ENCODE measurements at places on chromosomes 3 and 15. TPM values are rescaled to one million over a fixed set of nuclear protein-coding genes. Genes with fewer than 3 reads are reported as not detected.

GRCh38 chr3:53122933-53123305 lies 7.3 kb downstream of the RFT1 start:
- DNase-seq, result no peak

DNA sequence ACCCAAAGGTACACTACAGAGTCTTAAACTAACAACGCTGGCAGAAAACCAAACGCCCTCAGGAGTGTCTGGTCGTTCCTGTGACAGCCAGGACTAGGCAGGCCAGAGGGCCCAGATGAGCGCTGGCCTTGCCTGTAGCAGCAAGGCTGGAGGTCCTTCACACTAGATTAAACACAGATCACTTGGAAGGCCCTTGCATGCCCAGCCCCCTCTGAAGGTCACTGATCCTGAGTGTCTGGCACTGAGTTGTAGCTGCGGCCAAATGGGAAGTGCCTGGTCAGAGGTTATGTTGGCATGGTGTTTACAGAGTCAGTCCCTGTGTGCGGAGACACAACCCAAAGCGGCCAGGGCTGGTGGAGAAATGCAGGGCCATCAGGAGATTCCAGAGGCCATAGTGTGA lies 58.9 kb downstream of the ZNF621 start:
- no peak for DNase-seq

DNA sequence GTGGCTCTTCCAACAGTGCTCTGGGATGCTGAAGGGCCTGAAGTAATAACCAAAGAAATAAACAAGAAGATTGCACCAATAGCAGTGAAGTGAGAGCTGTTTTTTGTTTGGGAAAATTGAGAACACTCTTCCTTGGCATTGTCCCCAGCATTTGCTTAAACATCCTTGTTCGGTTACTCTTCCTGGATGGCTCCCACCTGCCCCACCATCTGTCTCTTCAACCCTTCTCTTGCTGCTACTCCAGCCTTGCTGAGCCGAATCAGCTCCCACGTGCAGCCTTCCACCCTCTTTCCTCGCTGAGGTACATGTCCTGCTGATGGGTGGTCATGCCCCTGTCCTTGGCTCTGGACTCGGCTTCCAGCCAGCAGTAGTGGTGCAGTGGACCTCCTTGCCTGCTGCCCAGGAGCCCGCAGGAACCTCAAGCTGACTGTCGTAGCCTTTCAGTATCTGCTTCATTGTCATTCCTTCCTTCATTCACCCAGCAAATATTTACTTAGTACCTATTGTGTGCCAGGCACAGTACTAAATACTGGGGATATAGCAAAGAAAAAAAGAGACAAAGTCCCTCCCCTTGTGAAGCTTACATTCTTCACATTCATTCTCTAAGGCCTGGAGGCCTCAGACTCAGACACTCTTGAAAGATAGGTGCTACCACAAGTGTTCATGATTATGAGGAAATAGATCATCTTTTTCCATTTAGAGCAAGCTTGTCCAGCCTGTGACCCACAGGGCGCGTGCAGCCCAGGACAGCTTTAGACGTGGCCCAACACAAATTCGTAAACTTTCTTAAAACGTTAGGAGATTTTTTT lies 17.1 kb upstream of the VILL start:
- DNase-seq, result no peak

- DNase-seq, result no peak
These were observed at the start of gene CLDN18 for GRCh38 chr3:138009476-138010272. Gene CLDN18, plus strand, starts transcription at chr3:138010165. Its CDS starts 61 bp downstream, at chr3:138010226.

The DHFR2 gene
- 3.9 TPM for polyA plus RNA-seq

GRCh38 chr3:109963831-109964230 lies 626.5 kb upstream of the DPPA4 start:
- DNase-seq, result no peak

DNA sequence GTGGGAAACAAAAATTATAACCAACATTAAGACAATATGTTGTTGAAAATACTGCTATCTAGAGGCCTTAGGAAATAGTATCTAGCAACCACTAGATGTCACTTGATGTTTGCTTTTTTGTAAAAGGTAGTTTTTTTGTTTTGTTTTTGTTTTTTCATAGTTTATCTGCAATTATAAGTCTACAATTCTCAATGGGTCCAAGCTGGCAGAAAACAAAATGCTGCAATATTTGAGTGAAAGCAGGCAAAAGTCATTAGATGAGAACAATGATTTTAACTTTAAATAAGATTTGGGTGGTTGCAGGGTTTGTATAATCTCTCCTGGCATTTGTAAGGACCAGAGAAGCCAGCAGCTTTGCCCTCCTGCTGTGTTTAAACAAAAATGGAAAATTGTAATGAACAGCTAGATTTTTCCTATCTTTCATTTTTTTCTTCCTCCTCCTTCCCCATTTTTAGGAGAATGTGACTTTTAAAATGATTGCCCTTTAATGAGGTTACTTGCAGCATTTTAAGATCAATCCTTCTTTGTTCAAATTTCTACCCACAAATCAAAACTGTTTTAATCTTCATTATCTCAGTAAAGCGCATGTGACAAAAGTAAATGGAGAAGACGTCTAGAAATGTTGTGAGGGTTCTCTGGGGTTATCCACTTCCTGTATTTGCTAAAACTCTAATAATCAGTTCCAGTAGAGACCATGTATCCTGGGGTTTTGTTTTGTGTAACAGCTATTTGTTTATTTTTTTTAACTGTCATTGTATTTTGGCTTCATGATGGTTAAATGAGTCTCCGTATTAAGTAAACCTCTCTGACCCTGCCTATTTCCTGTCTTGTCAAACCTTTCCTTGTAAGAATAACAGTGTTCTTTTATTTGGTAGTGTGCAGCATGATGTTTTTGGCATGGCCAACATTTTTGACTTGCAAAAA lies 27.3 kb downstream of the DUT start:
- no peak for DNase-seq

The NPAP1 gene
- 0.77 TPM for polyA plus RNA-seq

The ANAPC13 gene
- polyA plus RNA-seq, result 168 TPM

DNA sequence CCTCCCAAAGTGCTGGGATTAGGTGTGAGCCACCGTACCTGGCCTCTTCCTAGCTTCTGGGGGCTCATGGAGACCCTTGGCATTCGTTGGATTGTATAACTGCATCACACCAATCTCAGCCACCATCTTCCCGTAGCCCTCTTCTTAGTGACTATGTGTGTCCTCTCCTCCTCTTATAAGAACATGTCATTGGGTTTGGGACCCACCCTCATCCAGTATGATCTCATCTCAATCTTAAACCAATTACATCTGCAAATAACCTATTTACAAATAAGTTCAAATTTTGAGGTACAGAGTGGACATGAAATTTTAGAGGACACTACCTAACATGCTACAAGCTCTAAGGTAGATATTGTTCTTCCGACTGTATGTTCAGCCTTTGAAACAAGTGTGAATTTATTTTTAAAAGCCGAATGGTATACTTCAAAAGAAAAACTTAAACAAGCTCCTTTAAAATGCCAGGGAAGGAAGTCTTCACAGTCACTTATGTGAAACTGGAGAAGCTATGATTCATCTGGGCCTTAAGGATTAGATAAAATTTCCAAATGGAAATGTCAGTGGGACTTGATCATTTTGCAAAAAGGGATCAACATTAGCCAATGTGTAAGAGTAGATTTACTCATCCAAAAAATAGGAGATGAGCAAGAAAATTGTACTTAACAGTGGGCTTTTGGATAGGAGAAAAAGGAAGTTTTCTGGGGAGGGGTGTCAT lies 225.7 kb downstream of the MEX3B start:
- no peak for DNase-seq

DNA sequence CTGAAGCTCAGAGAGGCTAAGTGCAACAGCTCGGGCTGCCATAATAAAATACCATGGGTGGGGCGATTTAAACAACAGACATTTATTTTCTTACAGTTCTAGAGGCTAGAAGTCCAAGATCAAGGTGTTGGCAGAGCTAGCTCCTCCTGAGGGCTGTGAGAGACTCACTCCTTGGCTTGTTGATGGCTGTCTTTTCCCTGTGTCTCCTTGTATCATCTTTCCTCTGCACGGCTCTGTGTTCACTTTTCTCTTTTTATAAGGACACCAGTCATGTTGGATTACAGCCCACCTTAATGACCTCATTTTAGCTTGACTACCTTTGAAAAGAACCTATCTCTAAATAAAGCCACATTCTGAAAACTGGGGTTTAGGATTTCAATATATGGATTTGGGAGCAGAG lies 129.7 kb downstream of the RPL22L1 start:
- no peak for DNase-seq

The HIGD2B gene
- not detected for polyA plus RNA-seq

- no peak for DNase-seq
These were observed 42.0 kb downstream of the GSK3B start for GRCh38 chr3:120052225-120052624.

The SLC7A14 gene
- not detected for polyA plus RNA-seq

The CXCR6 gene
- not detected for polyA plus RNA-seq

- DNase-seq, result no peak
These were observed 479.6 kb upstream of the EPHA6 start for GRCh38 chr3:96334779-96335178.

The LRRK1 gene
- polyA plus RNA-seq, result 2.1 TPM

GRCh38 chr3:117435506-117435905 lies 725.9 kb downstream of the TUSC7 start:
- DNase-seq, result no peak

GRCh38 chr3:85842081-85842480 lies 883.3 kb downstream of the CADM2 start:
- DNase-seq, result no peak

The REC114 gene
- not detected for polyA plus RNA-seq

The GPR149 gene
- not detected for polyA plus RNA-seq

DNA sequence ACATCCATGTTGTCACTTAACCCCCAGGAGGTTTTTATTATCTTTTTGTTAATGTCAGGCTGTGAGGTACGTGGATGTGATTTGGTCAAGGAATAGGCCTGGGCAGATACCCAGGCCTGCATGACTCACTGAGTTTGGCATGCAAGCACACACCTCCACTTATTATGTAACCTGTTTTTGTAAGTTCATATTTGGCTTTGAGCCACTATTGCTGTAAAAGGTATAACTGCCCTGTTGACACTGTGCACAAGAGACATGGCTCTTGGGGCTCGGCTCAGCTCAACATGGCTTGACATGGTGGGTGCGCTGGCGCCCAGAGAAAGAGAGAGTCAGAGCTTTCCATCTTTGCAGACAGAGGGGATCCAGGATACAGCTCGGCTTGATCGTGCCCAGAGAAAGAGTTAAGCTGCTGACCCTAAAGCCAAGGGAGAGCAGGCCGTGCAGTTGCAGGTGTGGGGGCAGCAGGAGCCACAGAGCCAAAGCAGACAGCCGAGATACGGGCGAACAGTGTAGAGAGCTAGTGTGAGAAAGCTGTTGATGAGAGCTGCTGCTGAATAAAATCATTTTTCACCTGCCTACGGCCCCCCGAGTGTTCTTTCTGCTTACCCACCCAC lies 67.9 kb upstream of the UNC13C start:
- DNase-seq, result no peak

- DNase-seq, result no peak
These were observed 93.4 kb downstream of the THRB start for GRCh38 chr3:24401090-24401810.

DNA sequence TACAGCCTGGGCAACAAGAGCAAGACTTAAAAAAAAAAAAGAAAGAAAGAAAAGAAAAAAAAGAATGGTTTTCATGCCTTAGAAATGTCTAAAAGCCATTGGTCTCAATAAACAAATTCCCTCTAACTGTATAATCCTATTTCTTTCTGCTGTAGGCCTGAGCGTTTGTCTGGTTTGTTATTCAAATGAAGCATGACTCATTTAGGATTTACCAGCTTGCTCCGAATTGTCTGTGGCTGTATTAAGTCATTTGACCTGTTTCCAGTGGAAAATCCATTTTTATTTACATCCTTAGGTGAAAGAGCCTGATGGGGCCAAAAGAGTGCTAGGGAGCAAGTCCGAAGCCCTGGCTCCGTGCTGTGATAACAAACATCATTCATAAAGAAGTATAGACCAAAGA lies 73.8 kb downstream of the BDH1 start:
- DNase-seq, result no peak

DNA sequence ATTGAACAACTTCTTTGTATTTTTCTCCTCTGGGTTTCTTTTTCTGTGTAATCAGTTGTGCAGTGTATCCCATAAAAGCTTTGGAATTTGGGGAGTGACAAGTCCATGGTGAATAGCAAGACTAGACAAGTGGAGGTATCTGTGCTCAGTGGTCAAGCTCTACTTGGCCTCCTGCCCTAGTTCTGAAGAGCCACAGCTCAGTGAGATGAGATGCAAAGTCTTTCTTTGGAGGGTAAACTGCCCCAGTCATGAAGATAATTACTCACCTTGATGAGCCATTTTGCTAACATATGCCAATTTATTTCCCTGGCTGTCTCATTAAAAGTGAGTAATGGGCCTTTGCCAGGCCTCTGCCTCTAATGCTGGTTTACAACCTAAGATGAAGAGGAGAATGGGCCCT lies 271.2 kb upstream of the TRIM42 start:
- no peak for DNase-seq

DNA sequence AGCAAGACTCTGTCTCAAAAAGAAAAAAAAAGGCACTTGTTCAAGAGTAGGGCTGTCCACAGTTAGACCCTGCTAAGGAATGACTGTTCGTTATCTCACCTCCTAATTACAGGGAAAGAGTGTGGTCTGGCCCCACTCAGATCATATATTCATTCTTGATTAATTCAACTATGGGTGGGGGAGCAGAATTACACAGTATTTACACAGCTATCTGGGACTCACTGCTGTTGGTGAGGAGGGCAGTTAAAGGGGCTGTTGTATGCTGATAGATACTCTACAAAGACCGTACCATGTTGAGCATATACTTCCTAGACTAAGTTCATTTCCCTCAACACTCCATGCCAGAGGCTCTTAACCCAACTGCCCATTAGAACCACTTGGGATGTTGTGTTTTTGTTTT lies 3.8 kb upstream of the ZNF620 start:
- no peak for DNase-seq

GRCh38 chr3:138902171-138902570 lies 44.8 kb downstream of the FOXL2 start:
- DNase-seq, result no peak

The P2RY1 gene
- 3.3 TPM for polyA plus RNA-seq

DNA sequence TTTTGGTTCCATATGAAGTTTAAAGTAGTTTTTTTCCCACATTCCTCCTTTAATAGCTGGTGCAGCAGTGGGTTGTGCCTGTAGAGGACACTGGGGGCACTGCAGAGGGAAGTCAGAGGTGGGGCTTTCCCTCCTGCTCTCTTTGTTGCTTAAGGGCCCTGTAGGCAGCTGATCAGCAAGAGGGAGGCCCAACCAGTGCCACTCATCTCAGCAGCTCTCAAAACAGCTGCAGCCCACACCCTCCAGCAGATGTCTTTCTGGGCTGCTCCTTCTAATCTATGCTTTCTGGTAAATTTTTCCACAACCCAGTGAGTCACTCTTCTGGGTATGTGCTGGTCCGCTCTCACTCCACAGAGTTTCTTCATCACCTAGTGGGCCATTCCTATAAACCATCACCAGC lies 263.8 kb downstream of the FEZF2 start:
- DNase-seq, result peak; percentile 61

Data from hepatocyte (in vitro differentiated cells).